ENCODE measurements at places on chromosomes 13 and 19.

DNA sequence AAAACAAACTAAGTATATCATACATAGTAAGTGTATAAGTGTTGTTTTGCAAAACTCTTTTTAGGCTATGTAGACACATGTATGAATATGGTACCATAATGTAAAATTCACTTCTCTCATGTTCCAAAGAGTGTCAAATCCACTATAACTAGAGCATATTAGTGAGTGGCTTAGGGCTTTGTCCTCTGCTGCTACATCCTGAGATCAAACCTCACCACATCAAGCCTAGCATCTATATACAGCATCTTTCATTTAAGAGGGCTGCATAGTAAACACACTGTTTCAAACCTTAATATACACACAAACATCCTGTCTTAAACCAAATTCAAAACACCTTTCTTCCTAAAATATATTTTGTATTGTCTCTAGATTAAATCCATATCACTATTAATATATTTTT lies 38.7 kb downstream of the ELF1 start:
- DNase-seq, result no peak

DNA sequence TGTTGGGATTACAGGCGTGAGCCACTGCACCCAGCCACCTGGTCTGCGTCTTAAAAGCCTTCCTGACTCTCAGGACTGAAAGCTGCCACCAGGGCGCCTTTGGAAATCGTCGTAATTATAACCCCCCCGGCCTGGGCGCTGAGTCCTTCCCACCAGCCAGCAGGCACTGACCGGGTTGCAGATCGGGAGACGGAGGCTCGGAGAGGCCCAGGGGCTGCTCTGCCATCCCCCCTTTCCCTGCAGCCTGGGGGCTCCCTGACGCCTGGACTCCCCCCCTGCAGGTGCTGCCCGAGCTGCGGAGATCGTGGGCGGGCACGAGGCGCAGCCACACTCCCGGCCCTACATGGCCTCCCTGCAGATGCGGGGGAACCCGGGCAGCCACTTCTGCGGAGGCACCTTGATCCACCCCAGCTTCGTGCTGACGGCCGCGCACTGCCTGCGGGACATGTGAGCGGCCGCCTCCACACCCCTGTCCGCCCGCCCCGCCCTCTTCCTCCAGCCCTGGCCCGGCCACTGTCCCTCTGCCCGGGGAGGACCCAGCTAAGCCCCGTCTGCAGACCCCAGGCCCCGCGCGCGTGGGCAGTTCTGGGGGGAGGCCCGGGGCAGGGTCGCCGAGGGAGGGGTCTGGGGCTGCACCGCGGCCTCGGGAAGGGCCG lies 2.5 kb downstream of the PRTN3 start:
- no peak for DNase-seq

DNA sequence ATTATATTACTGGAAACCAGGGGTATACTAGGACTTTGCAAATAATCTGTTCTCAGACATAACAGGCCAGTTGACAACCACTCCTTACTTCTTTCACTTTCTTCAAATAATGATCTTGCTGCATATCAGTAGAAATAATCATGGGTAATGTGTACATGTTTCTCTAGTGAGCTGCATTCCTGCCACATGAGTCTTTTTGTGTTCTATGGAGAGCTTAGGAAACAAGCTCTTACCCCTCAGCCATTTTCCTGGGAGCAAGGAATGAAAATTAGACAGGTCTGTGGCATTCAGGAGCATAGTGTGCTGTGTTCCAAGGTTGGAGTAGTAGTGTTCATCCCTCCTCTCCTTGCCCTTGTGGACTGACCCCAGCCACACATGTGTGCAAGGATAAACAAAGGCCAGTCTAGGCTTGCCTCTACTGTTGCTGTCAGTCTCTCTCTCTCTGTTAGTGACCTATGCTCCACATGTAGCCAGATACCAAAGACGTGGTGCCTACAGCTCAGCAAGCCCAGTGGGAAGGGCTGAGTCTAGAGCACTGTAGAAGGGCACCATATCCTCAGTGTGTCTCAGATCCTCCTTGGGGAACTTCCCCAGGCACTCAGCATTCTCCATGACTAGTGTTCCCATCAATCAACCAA lies 11.5 kb upstream of the OXGR1 start:
- no peak for DNase-seq

DNA sequence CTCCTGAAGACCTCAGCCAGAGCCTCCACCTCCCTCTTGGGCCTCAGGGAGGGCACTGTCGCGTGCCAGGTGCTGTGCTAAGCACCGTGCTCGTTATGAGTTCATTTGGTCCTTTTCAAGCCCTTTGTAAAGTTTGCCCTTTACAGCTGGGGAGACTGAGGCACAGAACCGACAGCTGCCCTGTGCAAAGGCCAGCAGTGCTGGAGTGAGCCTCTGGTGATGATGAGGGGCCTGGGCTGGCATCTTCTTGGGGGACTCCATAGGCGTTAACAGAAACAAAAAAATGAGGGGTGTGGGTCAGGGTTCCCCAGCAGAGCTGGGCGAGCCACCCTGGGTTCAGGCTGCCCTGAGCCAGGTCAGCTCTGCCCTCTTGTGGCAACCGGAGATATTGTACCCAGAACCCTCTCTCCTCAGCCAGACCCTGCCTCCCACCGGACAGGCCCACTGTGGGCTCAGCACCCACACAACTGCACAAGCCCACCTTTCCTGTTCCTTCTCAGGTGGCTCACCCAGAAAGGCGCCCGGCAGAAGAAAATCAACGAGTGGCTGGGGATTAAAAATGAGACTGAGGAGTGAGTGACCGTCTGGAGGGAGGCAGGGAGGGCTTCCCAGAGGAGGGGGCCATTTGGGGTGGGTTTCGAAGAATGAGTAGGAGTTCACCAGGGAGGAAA lies 5.5 kb upstream of the IFI30 start:
- peak; percentile 54 for DNase-seq

- no peak for DNase-seq
These were observed 1072.4 kb downstream of the EFNB2 start for GRCh38 chr13:105463011-105463501.

- DNase-seq, result no peak
These were observed 19.6 kb downstream of the TFDP1 start for GRCh38 chr13:113604186-113604585.

DNA sequence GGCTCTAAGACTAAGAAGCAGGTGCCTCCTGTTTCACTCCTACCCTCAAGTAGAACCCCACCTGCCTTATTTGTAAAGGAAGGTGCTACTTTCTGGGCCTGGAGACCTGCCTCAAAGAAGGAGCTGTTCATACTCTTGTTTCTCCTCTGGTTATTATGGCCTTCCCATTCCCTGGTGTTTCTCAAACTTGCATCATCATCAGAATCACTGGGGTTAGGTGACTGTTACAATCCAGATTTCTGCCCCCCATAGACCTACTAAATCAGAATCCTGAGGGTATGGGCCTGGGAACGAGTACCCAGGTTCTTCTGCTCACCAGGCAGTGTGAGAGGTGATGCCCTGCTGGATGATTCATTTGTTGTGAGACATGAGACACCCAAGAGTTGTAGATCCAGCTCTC lies 18.4 kb downstream of the SAMD4B start:
- no peak for DNase-seq

DNA sequence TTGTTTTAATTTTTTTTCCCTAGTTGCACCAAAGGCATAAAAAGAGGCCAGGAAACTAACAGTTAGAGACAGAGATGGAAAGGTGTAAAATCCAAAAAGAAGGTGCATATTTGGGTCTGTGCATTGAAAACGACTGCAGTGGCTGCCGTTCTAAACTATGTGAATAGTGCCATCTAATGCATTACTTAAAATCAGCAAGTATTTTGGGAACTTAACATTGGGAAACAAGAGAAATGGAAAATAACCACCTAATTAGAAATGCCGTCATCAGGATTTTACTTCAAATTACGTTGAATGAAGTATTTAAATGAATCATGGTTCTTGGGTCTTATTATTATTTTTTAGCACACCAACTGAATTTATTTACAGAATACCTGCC lies 189.5 kb upstream of the MIR17HG start:
- DNase-seq, result no peak

- DNase-seq, result no peak
These were observed 72.8 kb downstream of the COG3 start for GRCh38 chr13:45537516-45537915.

DNA sequence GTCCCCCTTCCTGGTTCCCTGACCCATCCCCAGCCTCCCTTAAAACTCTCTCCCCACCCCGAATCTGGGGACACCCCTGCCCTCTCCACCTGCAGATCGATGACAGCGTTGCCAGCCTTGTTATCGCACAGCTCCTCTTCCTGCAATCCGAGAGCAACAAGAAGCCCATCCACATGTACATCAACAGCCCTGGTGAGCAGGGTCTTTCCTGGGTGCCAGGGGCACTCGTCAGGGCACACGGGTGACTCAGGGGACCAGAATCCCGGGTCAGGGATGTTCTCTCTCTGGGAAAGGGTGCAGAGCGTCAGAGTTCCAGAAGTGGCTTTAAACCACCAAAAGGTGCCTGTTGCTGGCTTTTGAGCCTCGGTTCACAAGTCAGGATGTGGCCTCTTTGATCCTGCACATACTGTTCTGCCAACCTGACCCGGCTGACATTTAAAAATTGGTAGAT lies 1.0 kb downstream of the CLPP start:
- DNase-seq, result no peak

DNA sequence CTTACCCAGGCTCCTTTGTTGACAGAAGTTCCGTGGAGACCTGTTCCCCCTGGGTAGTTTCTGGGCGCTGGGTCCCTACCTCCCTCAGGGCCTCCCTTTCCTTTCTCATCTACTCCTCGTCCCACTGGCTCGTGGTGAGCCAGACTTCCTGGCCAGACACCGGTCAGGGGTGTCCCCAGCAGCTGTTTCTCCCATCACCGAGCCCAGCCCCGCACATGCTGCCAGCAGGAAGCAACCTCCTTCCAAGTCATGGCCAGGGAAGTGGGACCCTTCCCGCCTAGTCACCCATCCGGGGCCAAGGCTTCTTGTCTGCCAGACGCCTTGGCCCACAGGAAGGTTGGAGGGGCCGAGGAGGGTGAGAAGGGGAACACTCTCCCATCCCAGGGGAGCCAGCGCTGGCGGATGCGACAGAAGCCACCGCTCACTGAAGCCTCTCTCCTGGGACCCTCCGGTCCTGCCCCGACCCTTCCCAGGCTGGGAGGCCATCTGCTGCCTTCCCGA lies 5.7 kb downstream of the PAK4 start:
- DNase-seq, result no peak

GRCh38 chr19:1353144-1353543 lies 30.6 kb upstream of the NDUFS7 start:
- DNase-seq, result no peak

- DNase-seq, result peak; percentile 70
These were observed 75.3 kb downstream of the CACNA1A start for GRCh38 chr19:13430790-13431582.

GRCh38 chr19:54343868-54344267 lies 4.9 kb upstream of the LILRA4 start:
- DNase-seq, result no peak

GRCh38 chr19:53463263-53463662 lies 4.3 kb upstream of the ZNF813 start:
- no peak for DNase-seq

- no peak for DNase-seq
These were observed 126.9 kb downstream of the SIPA1L3 start for GRCh38 chr19:38033658-38034491.

GRCh38 chr13:38346764-38347163 lies 2.9 kb upstream of the UFM1 start:
- DNase-seq, result no peak

DNA sequence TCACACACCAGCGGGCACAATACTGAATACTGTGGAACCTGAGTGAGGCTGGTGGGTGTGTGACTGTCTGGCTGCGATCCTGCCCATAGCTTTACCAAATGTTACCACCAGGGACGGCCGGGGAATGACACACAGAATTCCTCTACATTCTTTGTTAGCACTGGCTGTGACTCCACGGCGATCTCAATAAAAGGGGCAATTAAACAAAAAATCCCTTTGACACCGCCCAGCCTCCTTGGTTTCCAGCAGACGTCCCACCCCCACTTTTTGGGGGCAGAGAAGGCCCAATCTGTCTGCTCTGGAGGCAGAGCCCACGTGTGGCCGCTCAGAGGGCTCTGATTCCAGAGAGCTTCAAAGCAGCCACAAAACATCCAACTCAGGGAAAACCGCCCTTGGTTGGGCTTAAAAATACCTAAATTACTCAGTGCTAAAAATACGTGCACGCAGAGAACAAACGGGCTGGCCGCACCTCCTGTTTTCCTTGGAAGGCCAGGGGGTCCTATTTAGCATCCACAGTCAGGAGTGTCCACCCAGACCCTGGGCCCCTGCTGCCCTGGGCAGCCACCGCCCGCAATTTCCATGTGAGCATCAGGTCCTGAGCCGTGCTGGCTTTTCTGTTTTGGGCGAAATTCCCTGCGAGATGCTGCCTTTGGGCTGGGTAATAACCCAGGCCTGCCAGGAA lies 47.8 kb downstream of the GADD45B start:
- DNase-seq, result no peak

GRCh38 chr13:110802260-110802659 lies 88.8 kb downstream of the ING1 start:
- DNase-seq, result no peak

DNA sequence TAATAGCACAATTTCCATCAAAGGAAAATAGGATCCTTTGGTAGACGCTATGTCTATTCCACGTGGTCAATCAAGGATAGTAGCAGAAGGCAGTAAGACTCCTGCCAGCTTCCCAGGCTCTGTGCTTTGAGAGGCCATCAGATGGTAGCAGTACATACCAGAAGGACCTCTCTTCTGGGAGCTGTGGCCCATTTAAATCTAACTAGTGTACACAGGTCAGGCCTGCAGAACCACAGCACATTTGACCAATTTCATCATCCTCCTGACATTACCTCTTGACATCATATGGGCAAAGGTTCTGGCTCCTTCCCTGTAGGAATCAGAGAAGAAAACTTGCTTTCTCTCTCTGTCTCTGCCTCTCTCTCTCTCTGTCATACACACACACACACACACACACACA lies 229.6 kb upstream of the HTR2A start:
- no peak for DNase-seq

GRCh38 chr13:43786766-43787517 lies at the start of gene ENOX1:
ENOX1 (minus strand) TSS chr13:43786972.
- peak; percentile 56 for DNase-seq

- no peak for DNase-seq
These were observed 8.8 kb upstream of the ZNF578 start for GRCh38 chr19:52444506-52444905.

DNA sequence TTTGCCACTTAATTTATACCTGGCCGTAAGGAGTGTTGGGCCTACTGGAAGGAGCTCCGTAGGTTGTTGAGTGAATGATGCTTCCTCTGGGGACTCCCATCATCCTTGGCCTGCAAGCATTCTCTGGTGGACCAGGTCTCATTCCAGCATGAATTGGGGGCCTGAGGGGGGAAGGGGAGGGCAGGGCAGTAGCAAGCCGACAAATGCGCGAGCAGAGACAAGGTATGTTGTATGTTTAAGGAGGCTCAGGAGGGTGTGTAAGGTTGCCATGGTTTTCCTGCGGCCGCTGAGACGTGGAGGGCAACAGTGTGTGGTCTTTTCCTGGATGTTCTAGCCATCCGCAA lies 749 bp downstream of the ZNF264 start:
- DNase-seq, result no peak

DNA sequence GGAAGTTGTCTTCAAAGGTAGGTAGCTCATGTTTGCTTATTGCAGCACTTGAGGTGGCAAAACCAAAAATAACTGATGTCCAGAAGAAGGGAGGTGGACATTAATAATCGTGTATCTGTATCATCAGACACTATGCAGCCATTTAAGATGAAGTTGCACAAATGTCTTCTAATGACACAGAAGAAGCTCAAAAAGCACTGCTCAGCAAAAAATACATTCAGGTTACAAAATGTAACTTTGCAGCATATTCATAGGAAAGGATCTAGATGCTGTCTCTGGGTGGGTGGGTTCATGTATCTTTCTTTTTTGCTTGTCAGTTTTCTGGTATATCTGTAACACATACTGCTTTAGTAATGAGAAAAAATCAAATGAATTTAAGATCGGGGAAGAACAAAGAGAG lies 247.8 kb downstream of the DNAJC15 start:
- DNase-seq, result no peak
